ENCODE measurements at places on chromosomes 2 and 18.

DNA sequence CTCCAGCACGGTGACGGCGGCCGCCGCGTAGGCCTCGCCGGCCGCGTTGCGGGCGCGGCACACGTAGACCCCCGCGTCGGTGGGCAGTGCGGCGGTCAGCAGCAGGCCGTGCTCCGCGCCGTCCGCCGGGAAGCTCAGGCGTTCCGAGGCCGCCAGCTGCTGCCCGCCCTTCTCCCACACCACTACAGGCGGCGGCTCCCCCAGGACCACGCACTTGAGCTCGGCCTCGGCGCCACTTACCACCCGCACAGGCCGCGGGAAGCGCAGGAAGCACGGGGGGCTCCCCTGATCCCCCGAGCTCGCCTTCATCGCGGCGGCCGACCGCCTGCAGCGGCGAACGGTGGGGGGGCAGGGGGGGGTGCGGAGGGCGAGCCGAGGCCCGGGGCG lies 422 bp downstream of the OBSL1 start:
- DNase-seq: no peak

GRCh38 chr2:1632510-1632909 lies 111.8 kb downstream of the PXDN start:
- no peak for DNase-seq

- peak; percentile 89 for DNase-seq
Measured at GRCh38 chr2:75491129-75491753, 69.5 kb downstream of the EVA1A start.

DNA sequence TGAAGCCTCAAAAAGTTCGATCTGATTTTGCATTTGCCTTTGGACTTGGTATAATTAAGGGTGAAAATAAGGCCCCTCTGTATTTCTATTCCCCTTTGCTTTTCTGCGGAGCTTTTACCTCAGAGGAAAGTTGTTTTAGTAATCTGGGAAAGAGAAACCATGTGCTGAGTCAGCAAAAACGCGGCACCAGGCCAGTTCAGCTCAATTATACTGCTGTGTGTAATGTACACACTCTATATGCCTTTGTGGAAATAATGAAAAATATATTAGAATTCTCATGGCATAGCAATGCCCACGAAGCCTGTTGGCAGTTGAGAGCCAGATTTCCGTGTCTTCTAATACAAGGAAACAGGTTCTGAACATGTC lies 161.9 kb upstream of the SIX2 start:
- DNase-seq: peak; percentile 20

- peak; percentile 90 for DNase-seq
Measured at GRCh38 chr2:27573452-27573851, 9.4 kb upstream of the ZNF512 start.

- DNase-seq: peak; percentile 87
Measured at GRCh38 chr18:11324956-11325882, 175.8 kb upstream of the PIEZO2 start.

DNA sequence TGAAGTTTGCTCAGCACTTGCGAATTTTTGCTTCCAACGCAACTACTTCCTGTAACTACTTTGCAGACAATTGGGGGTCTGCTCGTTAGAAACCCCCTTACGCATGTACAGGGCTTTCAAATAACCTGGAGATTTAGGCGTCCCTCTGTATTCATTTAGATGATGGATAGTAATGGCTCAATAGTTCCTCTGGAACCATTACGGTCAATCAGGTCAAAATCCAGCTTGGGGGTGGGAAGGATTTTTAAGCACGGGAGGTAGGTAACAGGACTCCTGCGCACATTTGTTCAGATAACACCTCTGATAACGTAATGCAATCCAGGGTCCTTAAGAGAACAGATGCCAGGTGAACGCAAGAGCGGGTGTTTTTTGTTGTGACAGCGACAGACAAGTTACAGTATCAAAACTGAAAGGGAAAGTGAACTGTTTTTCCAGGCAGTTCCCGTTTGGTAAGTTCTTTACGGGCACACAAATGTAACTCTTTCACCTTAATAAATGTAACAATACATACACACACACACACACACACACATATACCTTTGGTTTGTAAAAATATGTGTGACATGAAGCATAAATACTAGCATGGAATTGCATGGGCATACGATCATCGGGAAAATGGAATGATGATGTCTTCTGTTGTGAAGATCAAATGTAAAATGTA lies 3.8 kb upstream of the OSR1 start:
- DNase-seq: peak; percentile 40

All from fibroblast of mammary gland (primary cell).